Right cardiac atrium (tissue), 5 donors: ENCODE measurements at places on chromosomes 6 and 20. TPM values are rescaled to one million over a fixed set of nuclear protein-coding genes. Genes with fewer than 3 reads are reported as not detected.

DNA sequence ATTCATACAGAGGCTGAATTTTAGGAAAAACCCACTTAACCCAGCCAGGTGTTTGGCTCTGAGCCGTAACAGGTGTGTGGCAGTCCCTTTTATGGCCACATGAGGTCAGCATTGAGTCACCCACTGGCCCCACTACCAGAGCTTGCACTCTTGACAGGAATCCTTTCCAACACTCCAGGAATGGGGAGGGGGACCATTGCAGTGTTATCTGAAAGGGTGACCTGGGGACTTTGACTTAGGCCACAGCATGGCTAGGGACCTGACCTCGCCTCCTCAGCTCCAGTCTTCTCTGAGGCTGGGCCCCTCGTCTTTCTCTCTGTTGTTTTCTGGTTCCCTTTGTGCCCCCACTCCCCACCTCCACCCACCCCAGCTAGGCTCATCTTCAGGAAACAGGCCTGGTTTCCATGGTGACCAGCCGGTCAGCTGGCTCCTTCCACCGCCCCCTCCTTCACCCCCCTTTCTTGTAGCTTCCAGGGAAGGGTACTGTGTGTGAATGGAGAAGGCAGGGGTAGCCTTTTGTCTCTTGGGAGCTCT, 2.1 kb upstream of the TMEM151B start:
- DNase-seq, result no peak

Gene TLDC2
- not detected for total RNA-seq

DNA sequence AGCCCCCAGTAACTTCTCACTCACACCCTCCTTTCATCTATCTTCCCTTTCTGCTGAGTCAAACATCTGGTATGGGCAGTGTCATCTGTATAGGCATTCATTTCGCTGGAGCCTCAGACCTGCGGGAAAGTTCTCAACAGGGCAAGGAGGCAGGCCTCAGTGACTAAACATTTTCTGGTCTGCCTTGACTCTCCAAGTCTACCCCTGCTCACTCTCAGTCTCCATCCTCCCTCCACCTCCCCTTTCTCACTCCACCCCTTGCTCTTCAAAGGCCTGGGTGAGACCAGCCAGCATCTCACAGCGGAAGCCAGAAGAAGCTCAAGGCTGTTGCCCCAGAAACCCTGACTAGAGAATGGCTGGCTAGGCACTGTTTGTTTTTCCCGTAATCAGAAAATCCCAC, 105.0 kb upstream of the BEND6 start:
- no peak for DNase-seq

DNA sequence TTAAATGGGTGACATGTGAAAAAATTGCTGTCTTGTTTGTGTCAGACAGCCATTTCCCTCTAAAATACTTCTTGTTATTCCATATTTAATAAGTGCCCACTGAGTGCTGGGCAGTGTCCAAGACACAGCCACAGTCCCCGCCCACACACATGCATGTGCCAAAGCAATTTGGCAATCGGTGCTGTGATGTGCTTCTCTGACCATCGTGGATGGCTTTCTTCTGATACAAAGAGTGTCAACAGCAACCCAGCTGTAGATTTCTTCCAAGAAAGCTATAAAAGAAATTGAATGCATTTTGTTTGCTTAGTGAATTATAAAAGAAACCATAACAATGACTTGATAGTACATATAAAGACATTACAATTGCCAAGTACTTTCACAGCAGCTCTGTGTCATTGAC, 140.5 kb upstream of the ATXN1 start:
- DNase-seq, result peak; percentile 84

DNA sequence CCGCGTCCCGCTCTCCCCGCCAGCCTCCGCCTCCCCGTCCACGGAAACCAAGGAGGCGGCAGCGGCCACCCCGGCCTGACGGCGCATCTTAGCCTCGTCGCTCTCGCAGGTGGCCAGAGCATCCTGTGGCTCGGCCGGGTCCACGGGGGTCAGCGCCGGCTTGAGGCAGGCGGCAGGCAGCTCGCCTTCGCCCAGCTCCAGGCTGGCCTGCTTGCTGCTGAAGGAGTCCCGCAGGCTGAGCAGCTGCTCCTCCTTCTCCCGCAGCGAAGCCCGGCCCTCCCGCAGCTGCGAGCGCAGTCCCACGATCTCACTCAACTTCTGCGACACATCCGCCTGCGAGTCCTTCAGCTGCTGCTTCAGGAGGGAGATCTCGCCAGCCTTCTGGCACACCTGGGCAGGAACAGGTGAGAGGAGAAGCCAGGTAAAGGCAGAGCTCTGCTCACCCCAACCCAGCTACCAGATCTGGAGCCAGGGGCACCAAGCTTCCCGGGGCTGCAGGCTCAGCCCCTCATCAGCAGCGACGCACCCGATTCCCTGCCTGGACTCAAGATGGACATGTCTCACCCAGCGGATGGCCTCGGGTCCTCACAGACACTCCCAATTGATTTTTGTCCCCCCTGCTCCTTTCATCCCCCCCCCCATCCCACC, 5.2 kb upstream of the FASTKD5 start:
- no peak for DNase-seq

DNA sequence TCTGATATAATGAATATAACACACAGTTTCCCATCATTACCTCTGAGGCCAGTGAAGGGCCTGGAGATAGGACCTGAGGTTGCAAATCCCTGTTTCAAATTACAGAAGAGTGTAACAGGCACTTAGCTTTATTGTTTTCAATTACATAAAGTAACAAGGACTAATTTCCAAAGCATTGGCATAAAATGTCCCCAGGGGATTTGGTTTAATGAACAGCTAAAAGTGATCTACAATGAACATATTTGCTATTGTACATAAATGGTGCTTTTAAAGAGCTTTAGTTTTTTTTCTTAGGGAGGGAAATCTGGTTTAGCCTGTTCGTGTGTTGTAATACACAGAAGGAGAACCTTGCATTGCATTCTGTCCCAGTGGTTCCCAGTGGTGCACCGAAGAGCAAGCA, 54.4 kb downstream of the HMGN3 start:
- DNase-seq, result no peak

DNA sequence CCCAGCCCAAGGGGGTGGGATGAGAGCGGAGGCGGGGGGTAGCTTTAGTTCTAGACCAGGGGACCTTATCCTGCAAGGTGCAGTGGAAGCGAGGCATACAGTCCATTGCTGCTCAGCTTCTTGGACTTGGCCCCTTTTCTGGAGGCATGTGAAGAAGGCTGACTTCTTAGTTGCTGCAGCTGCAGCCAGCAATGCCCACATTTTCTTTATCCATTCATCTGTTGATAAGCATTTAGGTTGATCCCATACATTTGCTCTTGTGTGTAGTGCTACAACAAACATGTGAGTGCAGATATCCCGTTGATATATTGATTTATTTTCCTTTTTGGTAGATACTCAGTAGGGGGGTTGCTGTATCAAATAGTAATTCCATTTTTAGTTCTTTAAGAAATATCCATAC, 461.2 kb upstream of the IMPG1 start:
- no peak for DNase-seq

- no peak for DNase-seq
Observed at GRCh38 chr6:5995658-5995948, 11.1 kb downstream of the NRN1 start.

Gene F13A1
- total RNA-seq, result 134 TPM

DNA sequence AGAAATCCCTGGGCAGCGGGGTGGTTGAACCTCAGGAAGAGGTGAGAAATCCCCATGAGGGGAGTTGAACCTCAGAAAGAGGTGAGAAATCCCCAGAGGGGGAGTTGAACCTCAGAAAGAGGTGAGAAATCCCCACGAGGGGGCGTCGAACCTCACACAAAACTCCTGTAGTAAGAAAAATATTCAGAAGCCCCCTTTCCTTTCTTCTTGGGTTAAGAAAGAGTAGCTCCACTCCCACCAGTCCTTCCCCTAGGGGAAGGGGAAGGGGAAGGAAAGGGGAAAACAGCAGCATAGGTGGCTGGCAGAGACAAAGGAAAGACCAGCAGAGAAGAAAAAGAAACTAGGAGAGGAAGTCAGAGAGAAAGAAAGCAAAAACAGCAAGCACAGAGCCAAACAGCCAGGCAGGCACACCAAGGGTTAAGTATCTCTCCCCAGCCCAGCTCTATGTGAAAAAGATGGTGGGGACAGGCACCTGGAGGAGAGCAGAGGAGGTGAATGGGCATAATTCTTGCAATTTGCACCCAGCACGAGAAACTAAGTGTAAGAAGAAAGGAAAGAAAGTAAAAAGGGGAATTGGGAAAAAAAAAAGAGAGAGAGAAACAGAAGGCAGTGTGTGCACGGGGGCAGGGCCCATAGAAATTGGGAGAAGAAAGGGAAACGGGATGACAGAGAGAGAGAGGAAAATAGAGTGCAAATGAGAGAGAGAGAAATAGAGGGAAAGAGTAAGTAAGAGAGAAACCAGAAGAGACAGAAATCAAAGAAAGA, 88.2 kb downstream of the PLG start:
- DNase-seq, result no peak

Gene TXLNB
- total RNA-seq, result 94.1 TPM

Gene FAM83D
- total RNA-seq, result 0.62 TPM

DNA sequence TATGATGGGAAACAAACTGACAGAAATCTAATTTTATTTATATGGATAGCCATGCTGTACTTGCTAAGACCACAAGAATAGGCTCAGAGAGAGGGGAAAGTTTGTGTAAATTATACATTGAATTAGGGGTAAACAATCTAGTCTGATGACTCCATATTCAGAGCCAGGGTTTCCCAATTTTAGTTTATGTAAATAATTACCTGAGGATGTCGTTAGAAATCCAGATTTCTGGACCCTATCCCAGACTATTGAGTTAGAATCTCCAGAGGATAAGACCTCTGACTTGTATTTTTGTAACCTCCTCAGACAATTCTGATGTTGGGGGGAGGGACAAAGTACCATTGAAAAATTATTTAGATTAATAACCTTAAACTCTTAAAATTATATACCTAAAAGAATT, 18.3 kb downstream of the ACSS2 start:
- DNase-seq, result no peak

GRCh38 chr6:95686272-95686671, 108.9 kb downstream of the MANEA start:
- DNase-seq, result no peak

- DNase-seq, result no peak
Observed at GRCh38 chr6:111652156-111652555, 46.5 kb upstream of the TRAF3IP2 start.

DNA sequence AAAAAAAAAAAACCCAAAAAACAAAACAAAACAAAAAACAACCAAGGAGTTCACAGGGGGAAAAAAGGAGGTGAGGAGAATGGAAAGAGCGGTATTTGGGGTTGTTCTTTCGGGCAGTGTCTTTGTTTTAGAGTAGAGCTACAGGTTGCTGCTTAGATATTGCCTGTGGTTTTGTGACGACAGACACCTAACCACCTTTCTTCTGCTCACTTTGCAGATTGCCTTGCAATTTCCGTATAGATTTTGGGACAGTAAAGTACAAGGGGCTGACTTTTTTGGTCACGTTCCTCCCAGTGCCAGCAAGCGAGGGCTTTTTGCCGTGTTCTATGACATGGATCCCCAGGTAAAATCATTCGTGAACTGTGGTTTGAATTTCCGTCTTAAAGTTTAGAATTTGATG, 50.9 kb downstream of the DEK start:
- no peak for DNase-seq

DNA sequence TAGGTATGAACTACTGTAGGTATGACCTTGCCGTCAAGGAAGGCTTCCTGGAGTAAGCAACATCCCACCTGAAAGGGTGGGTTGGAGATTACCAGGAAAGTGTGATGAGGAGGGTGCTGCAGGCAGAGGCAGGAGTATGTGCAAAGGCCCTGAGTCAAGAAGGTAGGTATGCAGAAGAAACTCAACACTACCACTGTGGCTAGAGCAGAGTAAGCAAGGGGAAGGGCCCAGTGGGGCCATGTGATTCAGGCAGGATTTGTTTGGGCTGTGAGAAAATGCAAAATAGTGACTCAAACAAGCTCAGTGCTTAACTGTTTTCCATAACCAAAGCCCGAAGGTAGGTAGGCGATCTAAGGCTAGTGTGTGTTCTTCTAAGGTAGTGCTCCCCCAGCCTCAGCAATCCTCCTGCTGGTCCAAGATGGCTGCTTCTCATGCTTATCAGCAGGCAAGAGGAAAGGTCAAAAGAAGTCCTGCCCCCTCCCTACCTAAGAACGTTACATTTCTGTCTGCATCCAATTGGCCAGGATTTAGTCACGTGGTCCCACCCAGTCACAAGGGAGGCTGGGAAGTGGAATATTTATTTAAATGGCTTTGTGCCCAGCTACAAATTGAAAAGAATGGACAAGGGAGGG, 36.2 kb upstream of the HMGA1 start:
- no peak for DNase-seq

- no peak for DNase-seq
Observed at GRCh38 chr6:138817799-138818198, 21.9 kb downstream of the ECT2L start.

Gene ID1
- 188 TPM for total RNA-seq

DNA sequence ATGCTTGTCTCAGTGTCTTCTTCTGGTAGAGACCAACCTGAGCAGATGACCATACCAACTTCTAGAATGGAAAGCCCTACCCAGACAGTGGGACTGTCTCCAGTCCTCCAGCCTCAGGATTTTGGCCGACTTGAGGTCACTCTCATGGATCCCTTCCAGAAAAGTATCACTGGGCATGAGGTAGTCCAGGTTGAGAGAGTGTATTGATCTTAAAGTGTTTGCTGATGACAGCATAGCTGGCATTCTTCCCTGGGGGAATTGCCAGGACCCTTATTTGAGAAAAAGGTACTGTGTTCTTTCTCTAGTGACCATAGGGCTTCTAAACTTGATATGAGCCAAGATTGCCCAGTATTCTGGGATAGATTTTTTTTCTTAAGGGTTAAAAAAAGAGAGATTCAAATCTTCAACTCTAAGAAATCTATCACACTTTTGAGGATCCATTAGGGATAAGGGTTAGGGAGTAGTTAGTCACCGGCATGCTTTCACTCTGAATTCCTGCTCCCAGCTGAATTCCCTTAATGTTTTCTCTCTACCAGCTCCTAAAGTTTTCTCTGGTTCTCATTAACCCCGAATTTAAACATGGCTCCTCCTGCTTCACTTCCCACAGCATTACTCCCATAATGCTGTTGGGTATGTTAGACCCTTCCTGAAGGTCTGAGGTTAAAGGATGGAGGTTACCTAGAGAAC, 73.6 kb upstream of the FLRT3 start:
- no peak for DNase-seq

DNA sequence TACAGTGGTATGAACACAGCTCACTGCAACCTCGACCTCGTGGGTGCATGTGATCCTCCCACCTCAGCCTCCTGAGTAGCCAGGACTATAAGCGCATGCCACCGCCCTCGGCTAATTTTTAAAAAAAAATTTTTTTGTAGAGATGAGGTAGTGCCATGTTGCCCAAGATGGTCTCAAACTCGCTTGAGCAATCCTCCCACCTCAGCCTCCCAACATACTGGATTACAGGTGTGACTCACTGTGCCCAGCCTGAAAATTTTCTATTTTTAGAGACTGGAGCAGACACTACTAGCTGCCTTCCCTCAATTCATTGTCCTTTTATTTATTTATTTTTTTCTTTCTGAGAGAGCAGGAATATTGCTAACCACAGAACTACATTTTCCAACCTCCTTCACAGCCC, 20.3 kb upstream of the GTF3C6 start:
- no peak for DNase-seq
